ENCODE measurements at places on chromosomes 13 and 19.

DNA sequence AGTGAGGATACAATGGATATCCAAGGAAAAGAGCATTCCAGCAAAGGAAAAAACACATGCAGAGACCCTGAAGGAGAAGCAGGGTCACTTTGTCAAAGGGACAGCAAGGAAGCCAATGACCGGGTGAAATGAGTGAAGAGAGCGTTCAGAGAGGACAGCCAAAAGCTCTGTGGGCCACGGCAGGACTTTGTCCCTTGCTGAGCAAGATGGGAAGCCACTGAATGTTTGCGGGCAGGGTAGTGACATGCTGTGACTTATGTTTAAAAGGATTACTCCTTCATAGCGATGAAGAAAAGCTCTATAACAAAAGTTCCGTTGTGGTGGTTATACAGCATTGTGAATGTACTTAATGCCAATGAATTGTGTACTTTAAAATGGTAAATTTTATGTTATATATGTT lies 16.5 kb downstream of the ZAR1L start:
- ATAC-seq, result no peak

DNA sequence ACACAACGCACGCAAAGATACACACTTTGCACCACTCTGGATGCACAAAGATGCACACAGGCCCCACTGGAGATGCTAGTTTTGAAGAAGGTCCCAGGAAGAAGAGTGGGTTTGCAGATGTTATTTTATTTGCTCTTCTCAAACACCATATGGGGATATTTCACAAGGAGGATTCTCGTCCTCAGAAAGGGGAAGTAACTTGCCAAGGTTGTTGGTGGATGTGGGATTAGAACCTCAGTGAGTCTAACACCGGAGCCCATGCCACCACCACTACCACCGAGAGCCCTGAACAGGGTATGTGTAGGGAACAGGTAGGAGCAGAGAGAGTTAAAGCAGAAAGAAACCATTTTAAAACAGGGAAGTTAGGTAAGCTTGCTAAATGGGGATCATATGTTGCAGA lies 9.6 kb upstream of the CEACAM6 start:
- no peak for ATAC-seq

DNA sequence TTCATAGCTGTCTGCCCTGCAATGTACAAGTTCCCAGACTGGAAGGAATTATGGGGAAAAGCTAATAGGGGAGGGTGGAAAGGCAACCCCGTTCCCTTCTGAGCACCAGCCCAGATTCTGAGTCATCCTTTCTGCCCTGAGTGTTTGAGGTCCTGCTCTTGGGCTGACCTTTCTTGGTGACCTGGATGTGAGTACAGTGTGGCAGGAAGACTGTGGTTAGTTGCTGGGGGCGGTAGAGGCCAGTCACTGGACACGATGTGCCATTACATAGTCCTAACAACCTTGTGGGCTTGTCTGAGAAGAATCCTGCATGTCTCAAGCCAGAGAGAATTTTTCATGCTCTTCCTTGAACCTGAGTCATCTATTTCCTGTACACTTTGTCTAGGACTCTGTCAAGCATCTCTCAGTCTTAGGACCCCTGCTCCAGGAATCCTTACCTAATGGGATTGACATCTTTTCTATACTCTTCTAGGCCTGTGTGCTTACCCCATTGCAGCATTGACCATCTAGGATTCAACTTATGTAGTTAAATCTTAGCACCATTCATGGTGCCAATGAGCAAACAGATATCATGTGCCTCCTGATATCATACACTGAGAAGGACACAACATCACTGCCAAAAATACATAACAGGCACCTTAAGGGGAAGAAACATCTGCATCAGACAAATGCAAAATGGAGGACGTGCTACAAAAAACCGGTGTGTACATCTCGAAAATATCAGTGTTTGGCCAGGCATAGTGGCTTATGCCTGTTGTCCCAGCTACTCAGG lies 8.1 kb upstream of the ANGPTL4 start:
- peak; percentile 76 for ATAC-seq

- no peak for ATAC-seq
Observed at GRCh38 chr13:27355894-27356293, 68.5 kb upstream of the GTF3A start.

- no peak for ATAC-seq
Observed at GRCh38 chr19:32676186-32676894, 692 bp downstream of the RGS9BP start.

DNA sequence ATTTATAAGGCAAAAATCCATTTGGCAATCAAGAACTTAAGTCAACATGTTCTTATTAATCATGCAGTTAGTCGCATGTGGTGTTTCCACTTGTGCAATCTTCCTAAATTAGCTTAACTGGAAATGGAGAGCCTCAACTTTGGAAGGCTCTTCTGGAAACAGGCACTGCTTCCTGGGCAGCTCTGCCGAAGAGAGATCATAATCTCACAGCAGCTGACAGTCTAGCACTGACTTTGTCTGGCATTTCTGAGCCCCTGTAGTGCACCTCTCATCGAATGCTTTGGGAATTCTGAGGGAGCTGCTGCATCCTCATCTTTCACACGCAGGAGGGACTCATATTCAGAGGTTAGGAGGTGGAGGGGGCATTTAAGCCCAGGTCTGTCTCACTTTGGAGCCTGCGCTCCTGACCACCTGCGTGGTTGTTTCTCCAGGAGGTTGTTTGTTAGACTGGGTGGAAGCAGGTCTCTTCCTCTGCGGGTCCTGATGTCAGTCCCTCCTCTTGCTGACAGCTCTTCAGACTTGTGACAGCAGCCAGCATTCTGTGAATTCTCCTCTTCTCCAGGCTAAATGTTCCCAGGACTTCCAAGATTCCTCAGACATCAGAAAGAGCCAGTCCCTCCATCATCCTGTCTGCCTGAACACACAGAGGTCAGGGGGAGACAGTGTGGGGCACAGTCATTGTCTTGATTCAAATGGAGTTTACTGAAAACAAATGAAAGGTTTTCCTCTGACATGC lies 100.4 kb upstream of the GJB6 start:
- no peak for ATAC-seq

DNA sequence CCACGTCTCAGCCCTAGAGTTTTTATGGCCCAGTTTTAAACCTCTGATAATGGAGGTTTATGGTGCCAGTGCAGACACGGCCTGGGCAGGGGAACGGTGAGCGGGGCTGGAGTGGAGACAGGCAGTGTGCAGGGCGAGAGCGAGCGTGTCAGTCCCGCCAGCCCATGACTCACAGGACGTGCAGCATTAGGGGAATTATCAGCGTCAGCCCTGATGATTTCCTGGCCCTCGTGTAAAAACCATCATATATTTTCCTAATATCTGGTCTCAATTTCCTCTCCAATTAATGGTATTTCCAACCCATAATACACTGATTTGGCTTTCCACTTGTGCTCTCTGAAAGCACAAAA lies 104.6 kb upstream of the VSTM2B start:
- ATAC-seq, result peak; percentile 50

- ATAC-seq, result no peak
Observed at GRCh38 chr13:32254916-32255723, 60.0 kb downstream of the ZAR1L start.

- no peak for ATAC-seq
Observed at GRCh38 chr13:106594980-106595379, 27.0 kb upstream of the ARGLU1 start.

- no peak for ATAC-seq
Observed at GRCh38 chr13:37700887-37701286, 102.3 kb upstream of the POSTN start.

- ATAC-seq, result no peak
Observed at GRCh38 chr19:1911995-1912394, 6.8 kb downstream of the ADAT3 start.

- no peak for ATAC-seq
Observed at GRCh38 chr13:28967029-28967915, 147.1 kb downstream of the MTUS2 start.

GRCh38 chr19:9498183-9498902 lies at the start of gene ZNF560:
Gene ZNF560, minus strand, starts transcription at chr19:9498616. Its CDS starts 23,303 bp downstream, at chr19:9475313.
- ATAC-seq, result no peak

- peak; percentile 3 for ATAC-seq
Observed at GRCh38 chr19:19661675-19662251, 1.7 kb downstream of the ATP13A1 start.

DNA sequence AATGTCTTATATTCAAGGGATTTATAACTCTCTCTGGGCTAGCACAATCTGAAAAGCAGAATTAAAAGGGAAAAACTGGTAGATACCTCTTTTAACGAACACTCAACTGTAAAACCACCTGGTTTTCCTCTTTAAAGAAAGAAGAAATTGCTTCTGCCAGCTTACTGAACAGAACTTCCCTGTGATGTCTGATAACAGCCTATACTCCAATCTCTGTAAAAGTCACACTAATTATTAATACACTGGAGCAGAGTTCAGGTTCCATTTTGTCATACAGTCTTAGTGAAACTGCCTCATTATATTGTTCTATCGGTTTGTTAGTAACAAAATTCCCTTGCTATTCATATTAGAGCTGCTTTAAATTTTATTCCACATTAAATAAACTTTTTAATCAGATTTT lies 251.0 kb upstream of the STARD13 start:
- ATAC-seq, result no peak

DNA sequence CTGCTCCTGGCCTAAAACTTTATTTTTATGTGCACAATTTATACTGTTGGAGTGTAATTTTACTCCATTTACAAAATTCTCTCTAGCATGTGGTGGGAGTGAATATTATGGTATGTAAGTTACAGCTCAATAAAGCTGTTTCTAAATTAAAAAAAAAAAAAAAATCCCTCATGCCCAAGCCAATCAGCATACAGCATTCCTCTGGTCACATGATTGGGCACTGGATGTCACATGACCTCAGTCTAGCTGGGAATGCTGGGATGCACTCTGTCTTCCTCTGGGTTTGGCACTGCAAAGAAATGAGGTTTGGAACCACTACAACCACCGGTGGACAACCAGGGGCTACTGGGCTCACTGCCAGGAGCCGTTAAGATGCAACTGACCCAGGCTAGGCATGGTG lies 67.6 kb downstream of the ZNF557 start:
- ATAC-seq, result no peak
